ENCODE measurements at places on chromosomes 7 and 10.

- DNase-seq = no peak
Measured at GRCh38 chr10:55369670-55370420, 568.8 kb upstream of the PCDH15 start.

DNA sequence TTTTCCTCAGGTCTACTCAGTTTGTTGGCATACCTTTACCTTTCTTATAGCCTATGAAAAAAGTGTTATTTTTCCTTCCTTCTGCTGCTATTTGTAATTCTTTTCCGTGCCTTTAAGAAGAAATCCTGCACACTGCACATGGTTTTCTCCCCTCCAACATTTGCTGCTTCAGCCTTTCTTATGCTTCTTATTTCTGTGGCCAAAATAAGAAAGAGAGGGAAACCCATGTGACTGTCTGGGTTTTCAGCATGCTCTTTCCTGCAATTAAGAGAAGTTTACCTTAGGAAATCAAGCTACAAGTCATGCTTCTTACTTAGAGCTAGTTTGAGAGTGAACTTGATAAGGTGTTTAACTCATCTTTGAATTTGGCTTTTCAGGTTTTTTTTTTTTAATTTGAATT lies 11.0 kb downstream of the TBC1D12 start:
- DNase-seq = no peak

GRCh38 chr10:59675812-59676211 lies 33.8 kb downstream of the SLC16A9 start:
- no peak for DNase-seq

DNA sequence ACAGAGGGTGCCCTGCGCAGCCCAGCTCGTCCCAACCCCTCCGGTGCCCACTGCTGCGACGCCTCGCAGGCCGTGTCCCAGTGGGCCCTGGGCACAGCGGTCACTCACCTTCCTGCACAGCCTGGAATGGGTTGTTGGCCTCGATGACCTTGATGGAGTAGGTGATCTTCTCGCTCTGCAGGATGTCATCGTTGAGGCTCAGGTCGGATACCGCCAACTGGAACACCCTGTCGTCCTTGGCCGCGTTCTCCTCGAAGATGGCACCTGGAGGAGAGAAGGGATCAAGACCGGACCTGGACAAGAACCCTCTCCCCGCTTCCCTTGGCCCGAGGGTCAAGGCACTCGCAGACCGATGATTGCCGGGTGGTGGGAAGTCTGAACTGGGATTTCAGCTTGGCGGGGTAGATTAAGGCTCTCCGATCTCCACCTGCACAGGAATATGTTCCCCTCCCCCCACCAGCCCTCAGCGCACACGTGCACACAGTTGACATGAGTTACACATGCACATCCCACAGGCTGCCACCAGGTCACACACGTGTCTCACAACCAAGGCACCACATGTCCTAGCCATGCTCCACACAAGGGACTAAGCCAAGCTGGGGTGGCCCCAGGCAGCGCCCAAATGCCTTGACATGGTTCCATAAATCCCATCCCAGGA lies 2.6 kb downstream of the GRID1 start:
- no peak for DNase-seq

DNA sequence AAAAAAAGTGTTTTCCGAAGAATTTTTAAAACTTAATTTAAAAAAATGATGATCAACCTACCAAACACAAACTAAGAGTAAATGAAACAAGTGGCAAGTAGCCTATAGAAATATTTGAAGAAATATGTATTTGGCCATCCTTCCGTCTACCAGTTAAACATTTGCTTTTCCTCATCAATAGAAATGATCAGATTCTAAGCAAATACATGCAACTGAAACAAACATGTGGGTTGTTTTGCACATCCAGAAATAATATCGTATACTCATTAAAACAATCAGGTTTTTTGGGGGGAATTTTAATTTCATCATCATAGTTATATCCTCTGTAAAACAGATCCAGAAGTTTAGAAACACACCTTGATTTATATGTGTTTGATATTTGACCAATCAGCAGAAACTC lies 1011.7 kb downstream of the GATA3 start:
- DNase-seq = no peak

- DNase-seq = no peak
Measured at GRCh38 chr10:28975891-28976531, 298.7 kb downstream of the BAMBI start.

DNA sequence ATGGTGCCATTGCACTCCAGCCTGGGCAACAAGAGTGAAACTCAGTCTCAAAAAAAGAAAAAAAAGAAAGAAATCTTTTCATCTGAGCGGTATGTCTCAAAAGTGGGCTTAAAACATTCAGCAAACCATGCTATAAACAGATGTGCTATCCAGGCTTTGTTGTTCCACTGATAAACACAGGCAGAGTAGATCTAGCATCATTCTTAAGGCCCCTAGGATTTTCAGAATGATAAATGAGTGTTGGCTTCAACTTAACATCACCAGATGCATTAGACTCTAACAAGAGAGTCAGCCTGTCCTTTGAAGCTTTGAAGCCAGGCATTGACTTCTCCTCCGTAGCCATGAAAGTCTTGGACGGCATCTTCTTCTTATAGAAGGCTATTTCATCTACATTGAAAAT lies 23.1 kb downstream of the DYDC2 start:
- no peak for DNase-seq

DNA sequence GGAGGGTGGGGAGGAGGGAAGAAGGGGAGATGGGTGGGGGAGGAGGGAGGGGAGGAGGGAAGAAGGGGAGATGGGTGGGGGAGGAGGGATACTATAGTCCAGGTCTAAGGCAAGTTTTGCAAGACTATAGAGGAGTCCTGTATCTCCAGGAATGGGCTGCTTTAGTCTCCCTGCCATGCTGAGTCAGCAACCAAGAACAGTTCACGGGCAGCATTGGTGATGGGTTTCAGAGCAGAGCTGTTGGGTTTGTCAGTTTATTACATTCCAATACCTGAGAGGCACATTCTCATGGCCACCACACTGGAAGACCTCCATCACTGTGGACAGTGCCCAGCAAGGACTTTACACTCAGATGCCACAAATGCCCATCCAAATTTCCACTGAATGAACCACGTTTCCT lies 212.7 kb downstream of the GRM8 start:
- no peak for DNase-seq

DNA sequence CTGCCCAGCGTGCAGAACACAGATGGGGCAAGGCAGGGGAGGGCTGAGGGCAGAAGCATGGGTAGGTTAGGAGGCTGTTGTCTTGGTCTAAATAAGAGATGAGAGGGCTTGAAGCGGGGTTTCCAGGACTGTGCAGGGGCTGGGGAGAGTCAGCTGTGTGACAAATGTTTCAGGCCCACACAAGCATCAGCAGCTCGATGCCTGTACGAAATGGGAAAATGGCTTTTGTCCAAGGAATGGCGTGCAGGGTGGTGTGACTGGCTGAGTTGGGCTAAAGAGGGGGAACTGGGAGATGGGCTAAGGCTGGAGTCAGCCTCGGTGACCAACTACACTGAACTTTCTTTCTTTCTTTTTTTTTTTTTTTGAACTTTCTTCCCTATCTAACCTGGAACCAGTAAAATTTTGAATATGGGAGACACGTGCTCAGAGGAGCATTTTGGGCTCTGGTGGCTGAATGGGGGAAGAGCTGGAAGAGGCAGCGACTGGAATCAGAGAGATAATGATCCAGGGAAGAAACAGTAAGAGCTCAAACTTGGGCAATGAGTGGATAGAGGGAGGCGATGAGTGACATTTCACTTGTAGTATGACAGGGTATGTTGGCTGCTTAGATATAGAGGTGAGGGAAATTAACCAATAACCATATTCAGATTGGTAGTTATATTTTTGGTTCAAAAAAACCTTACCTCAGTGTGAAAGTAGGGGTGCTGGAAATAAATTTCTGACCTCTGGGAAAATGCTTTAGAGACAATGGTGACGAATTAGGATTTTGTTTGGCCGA lies 10.2 kb upstream of the EPHA1 start:
- no peak for DNase-seq

- DNase-seq = no peak
Measured at GRCh38 chr10:690372-691161, 1.1 kb upstream of the DIP2C start.

DNA sequence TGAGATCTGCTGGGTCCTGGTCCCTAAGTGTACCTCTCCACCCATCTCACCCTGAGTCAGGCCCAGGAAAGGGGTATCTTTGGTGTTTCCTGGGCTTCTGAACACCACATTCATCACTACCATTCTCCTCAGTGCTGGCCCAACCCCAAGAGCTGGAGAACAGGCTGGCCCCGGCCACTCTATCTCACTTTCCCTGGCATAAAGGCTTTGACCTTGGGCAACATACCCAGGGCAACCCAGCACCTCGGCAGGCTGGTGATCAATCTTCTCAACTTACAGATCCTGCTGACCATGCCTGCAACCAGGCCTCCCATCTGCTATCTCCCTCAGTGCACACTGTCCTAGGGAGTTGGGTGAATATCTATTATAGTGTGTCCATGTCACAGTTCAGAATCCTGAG lies 2.1 kb downstream of the VSIR start:
- no peak for DNase-seq

GRCh38 chr10:108812296-108812695 lies 1111.0 kb downstream of the XPNPEP1 start:
- DNase-seq = no peak

- DNase-seq = no peak
Measured at GRCh38 chr7:41378156-41378555, 324.7 kb downstream of the INHBA start.

DNA sequence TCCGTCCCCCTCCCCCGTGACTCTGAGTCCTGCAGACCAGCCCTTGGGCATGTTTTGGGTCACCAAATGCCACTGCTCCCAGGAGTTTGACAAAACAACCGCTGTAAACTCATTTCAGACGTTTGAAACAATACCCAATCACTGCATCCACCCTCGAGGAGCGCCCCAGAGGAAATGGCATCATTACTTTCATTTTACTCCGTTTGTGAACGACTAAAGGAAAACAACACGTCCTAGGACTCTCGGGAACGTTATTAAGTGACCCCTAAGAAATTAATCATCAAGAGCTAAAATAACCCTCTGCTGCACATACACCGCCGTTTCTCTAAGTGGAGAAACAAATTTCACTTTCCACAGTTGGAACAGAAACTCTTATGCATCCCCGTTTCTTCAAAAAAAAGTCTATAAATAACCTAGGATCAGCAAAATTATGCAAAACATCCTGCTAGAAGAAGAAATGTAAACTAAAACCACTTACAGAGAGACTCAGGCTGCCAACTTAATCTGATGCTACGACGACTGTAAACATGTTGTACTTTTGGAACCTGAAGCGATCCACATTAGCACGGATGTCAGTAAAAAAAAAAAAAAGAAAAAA lies 109.9 kb upstream of the EFCAB10 start:
- DNase-seq = no peak

DNA sequence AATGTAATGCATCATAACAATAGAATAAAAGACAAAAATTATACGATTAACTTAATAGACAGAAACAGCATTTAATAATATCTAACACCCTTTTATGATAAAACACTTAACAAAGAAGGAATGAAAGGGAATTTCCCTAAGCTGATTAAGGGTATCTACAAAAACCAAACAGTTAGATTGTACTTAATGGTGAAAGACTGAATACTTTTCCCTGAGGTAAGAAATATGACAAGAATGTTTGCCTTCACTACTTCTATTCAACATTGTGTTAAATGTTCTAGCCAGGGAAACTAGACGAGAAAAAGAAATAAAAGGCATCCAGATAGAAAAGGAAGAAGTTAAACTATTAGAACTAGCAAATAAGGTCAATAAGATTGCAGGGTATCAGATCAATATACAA lies 276.9 kb downstream of the BAMBI start:
- DNase-seq = no peak

DNA sequence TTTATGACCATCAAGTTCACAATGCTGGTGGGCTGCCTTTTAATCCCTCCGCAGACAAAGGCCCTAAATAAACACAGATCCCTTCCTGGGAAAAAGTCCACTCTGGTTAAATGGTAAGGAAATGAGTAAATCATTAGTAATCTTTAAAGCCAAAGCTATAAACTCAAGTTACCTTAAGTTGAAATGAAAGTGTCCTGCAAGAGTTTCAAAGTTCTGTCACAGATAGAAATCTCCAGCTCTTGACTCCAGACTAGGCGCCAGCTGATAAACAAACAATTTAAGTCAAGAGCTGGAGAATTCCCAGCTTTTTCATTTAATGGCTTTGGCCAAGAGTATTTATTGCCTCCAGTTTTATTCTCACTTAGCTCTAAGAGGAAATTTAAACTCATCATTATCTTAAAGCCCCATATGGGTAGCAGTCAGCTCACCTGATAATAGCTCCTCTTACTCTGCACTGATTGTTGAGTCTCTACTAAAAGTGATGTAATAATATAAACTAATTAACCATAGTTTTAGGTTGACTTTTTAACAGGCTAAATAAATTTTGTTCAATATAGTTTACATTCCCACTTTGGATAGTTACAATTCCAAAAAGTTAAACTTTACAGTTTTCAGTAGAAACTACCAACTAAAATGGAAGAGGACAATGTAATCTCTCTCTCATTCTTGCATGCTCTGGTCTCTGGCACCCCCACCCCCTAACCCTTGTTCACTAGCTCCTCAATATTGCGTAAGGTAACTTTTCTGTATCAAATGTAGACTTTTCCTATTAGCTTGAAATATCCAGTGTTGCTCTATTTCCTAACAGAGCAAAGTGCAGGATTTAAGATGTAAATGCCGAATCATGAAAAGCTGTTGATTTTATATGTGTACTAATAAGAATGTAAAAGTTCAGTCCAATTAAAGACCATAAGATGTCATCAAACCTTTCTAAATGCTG lies 56.1 kb downstream of the HIBADH start:
- peak; percentile 90 for DNase-seq

GRCh38 chr7:151868396-151869108 lies 8.4 kb downstream of the PRKAG2 start:
- DNase-seq = no peak

DNA sequence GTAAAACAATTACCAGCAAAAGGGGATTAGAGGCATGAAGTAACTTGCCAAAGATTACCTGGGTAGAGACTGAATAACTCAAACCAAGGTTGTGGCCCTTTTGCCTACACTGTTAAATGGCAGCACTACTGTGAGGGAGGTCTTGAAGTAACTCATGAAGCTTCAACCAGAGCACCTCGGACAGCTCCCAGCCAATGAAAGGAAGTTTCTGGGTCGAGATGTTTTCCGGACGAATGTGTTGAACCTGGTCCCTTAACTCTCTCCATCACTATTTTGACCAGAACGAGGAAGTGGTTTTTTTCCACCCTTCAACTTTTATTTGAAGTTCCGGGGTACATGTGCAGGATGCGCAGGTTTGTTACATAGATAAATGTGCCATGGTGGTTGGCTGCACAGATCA lies 133.6 kb upstream of the PRKCQ start:
- DNase-seq = no peak
